Transverse colon (tissue), 4 donors: ENCODE measurements at places on chromosomes 16 and 17. TPM values are rescaled to one million over a fixed set of nuclear protein-coding genes. Genes with fewer than 3 reads are reported as not detected.

The UNK gene
- 27.3 TPM for total RNA-seq

DNA sequence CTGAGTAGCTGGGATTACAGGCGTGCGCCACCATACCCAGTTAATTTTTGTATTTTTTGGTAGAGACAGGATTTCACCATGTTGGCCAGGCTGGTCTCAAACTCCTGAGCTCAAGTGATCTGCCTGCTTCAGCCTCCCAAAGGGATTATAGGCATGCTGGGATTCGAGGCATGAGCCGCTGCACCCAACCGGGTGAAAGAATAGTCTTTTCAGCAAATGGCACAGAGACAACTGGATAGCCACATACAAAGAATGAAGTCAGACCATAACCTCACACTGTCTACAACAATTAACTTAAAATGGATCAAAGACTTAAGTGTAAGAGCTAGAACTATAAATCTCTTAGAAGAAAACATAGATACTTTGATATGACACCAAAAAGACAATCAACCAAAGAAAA is 67.6 kb downstream of the TBC1D16 start:
- H3K27me3 ChIP-seq: no peaks in the 10 kb centered on the region
- H3K4me1 ChIP-seq: no peaks in the 10 kb centered on the region
- H3K4me3 ChIP-seq: no peak overlapping the region
- no peaks in the 10 kb centered on the region for H3K36me3 ChIP-seq
- no peak for DNase-seq

DNA sequence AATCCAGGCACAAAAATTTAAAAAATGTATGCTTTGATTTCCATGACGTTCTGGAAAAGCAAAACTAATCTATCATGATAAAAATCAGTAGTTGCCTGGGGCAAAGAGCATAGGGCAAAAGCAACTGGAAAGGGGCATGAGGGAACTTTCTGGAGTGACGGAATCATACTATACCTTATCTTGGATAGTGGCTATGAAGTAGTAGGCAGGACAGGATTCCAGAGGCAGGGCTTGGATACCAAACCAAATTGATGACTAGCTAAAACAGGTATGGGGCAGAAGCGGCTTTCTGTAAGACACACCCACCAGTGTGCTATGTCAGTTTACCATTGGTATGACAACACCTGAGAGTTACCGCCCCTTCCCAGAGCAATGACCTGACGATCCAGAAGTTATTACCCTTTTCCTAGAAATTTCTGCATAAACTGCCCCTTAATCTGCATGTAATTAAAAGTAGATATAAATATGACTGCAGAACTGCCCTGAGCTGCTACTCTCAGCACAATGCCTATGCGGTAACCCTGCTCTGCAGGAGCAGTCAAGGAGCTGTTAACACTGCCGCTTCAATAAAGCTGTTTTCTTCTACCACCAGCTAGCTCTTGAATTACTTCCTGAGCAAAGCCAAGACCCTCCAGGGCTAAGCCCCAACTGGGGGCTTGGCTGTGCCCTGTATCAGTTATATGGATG is 56.7 kb downstream of the CFDP1 start:
- H3K27me3 ChIP-seq: no peaks in the 10 kb centered on the region
- no peak for DNase-seq
- H3K4me3 ChIP-seq: no peak overlapping the region
- no peaks in the 10 kb centered on the region for H3K36me3 ChIP-seq
- no peak overlapping the region for H3K27ac ChIP-seq
- H3K4me1 ChIP-seq: peaks cover 30% of the 10 kb centered on the region

The HOXB13 gene
- total RNA-seq: 1.2 TPM

- peak; percentile 34 for DNase-seq
- peaks cover 28% of the 10 kb centered on the region for H3K4me1 ChIP-seq
- H3K36me3 ChIP-seq: no peaks in the 10 kb centered on the region
- H3K27ac ChIP-seq: peak overlapping the region; percentile 75
Observed at GRCh38 chr17:4229627-4230541, 33.9 kb downstream of the ANKFY1 start.

DNA sequence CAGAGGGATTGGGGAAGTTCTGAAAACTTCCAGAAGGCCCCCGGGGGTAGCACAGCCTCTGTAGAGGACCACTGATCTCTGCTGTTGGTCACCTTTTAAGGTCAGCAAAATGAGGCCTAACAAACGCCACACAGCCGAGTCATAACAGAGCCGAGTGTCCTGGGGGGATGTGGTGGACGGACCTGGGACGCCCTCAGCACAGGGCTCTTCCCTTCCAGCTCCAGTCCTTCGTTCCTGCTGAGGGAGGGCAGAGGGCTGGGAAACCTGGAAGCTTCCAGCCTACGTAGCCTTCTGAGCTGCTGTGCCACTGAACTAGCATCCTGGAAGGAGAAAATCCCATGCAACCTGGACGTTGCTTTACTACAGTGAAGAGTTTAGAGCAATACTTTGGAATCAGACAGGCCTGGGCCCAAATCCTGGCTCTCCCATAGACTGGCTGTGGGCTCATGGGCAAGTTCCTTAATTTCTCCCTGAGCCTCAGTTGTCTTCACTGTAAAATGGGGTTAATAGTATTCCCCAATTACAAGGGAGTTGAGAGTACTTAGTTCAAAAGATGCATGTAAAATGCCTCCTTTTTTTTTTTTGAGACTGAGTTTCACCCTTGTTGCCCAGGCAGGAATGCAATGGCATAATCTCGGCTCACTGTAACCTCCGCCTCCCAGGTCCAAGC is 34.4 kb upstream of the ZCCHC14 start:
- H3K27me3 ChIP-seq: peaks cover 7% of the 10 kb centered on the region
- no peak for DNase-seq
- no peak overlapping the region for H3K27ac ChIP-seq

The ZNF597 gene
- 2.4 TPM for total RNA-seq

- H3K27me3 ChIP-seq: no peaks in the 10 kb centered on the region
- no peak for DNase-seq
- H3K27ac ChIP-seq: no peak overlapping the region
- H3K4me3 ChIP-seq: no peak overlapping the region
Observed at GRCh38 chr17:2436316-2436905, 35.6 kb upstream of the MNT start.

DNA sequence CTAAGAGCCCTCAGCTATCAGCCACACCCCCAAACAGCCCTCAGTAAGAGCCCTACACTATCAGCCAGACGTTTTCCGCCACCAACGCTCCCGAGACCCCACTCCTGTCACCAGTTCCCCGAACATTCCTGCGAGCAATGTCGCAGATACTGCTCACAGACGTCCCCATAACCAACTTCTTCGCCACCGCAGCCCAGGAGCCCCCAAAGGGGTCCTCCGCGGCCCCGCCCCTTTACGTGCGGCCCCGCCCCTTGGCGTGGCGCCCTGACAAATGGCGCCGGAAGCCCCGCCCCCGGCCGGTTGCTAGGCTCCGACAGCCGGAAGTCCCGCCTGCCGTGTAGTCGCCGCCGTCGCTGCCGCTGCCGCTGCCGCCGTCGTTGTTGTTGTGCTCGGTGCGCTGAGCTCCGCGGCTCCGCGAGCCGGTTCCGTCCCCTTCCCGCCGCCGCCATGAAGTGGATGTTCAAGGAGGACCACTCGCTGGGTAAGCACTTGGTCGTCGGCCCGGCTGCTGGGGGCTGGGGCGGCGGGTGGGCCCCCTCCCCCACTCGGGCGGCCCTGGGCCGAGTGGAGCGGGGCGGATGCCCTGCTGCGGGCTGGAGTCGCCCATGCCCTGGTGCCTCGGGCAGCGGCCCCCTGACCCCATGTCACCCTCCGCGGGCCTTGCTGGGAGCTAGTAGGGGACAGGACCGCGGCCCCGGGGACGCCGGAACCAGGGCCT is at the start of gene GABARAPL2:
GABARAPL2 (plus strand) TSS at position 340 of the 718 bp plus-strand sequence; CDS start at position 448, 108 bp downstream.
- H3K4me3 ChIP-seq: peak within 1 kb of the TSS; percentile 92
- peak within 1 kb of the TSS; percentile 83 for H3K27ac ChIP-seq
- no peaks in the 10 kb centered on the region for H3K36me3 ChIP-seq
- peaks cover 12% of the 10 kb centered on the region for H3K4me1 ChIP-seq
- H3K27me3 ChIP-seq: no peaks in the 10 kb centered on the region

GRCh38 chr17:5775098-5775497 is 190.8 kb upstream of the NLRP1 start:
- peaks cover 20% of the 10 kb centered on the region for H3K27me3 ChIP-seq
- H3K36me3 ChIP-seq: no peaks in the 10 kb centered on the region
- no peak for DNase-seq
- H3K4me3 ChIP-seq: no peak overlapping the region
- H3K27ac ChIP-seq: no peak overlapping the region

GRCh38 chr16:31489616-31490584 is 7.0 kb downstream of the SLC5A2 start:
- H3K27ac ChIP-seq: no peak overlapping the region
- no peaks in the 10 kb centered on the region for H3K36me3 ChIP-seq
- peaks cover 22% of the 10 kb centered on the region for H3K4me1 ChIP-seq
- no peak for DNase-seq

GRCh38 chr16:4208341-4208751 is 33.5 kb downstream of the SRL start:
- H3K4me1 ChIP-seq: no peaks in the 10 kb centered on the region
- H3K4me3 ChIP-seq: no peak overlapping the region
- H3K36me3 ChIP-seq: no peaks in the 10 kb centered on the region
- no peak for DNase-seq
- H3K27ac ChIP-seq: no peak overlapping the region

GRCh38 chr16:64136314-64136713 is 985.5 kb downstream of the CDH11 start:
- H3K4me3 ChIP-seq: no peak overlapping the region
- no peak for DNase-seq
- H3K4me1 ChIP-seq: no peaks in the 10 kb centered on the region
- no peak overlapping the region for H3K27ac ChIP-seq
- no peaks in the 10 kb centered on the region for H3K27me3 ChIP-seq
- H3K36me3 ChIP-seq: no peaks in the 10 kb centered on the region

DNA sequence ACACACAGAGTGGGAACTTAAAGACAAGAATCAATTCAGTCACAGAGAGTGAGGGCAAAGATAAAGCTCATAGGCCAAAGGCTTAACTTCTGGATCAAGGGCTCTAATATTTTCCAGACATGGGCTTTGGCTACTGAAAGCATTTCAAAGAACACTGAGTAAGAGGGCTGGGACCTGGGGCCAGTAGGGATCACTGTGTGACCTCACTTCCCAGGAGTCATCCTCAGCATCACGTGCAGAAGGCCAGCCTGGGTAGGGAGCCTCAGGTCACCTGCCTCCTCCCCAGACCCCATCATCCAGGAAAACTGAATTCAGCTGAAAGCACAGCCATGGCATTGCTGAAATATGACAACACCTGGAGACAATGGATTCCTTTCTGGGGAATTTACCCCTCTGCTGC is 163.5 kb downstream of the RAB11FIP4 start:
- DNase-seq: no peak
- H3K27me3 ChIP-seq: no peaks in the 10 kb centered on the region
- no peaks in the 10 kb centered on the region for H3K36me3 ChIP-seq
- H3K4me3 ChIP-seq: no peak overlapping the region
- no peak overlapping the region for H3K27ac ChIP-seq

- no peaks in the 10 kb centered on the region for H3K36me3 ChIP-seq
- peaks cover 4% of the 10 kb centered on the region for H3K4me1 ChIP-seq
- no peak overlapping the region for H3K27ac ChIP-seq
- no peak for DNase-seq
- H3K4me3 ChIP-seq: no peak overlapping the region
Observed at GRCh38 chr16:53626811-53627210, 76.8 kb downstream of the RPGRIP1L start.

The SOST gene
- total RNA-seq: not detected

DNA sequence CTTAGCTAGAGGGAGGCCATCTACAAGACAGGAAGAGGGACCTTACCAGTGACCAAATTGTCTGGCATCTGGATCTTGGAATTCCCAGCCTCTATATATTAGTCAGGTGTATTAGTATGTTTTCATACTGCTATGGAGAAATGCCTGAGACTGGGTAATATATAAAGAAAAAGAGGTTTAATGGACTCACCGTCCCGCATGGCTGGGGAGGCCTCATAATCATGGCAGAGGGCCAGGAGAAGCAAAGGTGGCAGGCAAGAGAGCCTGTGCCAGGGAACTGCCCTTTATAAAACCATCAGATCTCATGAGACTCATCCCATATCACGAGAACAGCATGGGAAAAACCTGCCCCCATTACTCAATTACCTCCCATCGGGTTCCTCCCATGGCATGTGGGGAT is 500.2 kb downstream of the SHISA9 start:
- DNase-seq: no peak
- no peak overlapping the region for H3K4me3 ChIP-seq
- no peaks in the 10 kb centered on the region for H3K4me1 ChIP-seq
- no peaks in the 10 kb centered on the region for H3K27me3 ChIP-seq
- no peaks in the 10 kb centered on the region for H3K36me3 ChIP-seq

The SNAI3 gene
- total RNA-seq: 0.75 TPM

DNA sequence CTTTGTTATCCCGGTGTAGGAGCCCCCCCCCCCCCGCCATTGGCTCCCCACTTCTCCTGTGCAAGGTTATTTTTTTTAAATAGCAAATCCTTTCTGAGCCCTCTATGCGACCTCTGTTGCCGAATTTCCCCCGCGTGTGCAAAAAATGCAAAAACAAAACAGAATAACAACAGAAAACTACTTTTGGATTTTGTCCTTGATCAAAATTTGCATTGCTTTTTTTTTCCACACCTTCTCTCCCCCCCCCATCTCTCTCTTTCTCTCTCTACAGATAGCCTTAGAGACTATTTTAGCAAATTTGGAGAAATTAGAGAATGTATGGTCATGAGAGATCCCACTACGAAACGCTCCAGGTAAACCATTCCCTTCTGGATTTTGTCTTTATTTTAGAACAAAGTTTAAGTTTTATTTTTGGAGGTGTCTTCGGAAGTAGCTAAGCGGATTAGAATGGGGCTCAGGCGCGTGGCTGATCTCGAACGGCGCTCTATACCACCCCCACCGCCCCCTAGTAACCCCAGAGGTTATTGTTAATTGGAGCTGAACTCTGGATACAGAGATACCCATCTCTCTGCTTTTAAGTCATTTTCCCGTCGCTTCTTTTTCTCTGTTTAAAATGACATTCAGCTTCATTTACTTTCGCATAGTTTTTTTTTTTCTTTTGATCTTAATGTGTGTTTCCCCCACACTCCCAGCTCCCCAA is 1.0 kb downstream of the MSI2 start:
- DNase-seq: peak; percentile 20
- H3K36me3 ChIP-seq: peaks cover 5% of the 10 kb centered on the region
- peak overlapping the region; percentile 83 for H3K27ac ChIP-seq
- H3K27me3 ChIP-seq: no peaks in the 10 kb centered on the region
- H3K4me3 ChIP-seq: peak overlapping the region; percentile 34

GRCh38 chr16:14018851-14019250 is 52.3 kb upstream of the MRTFB start:
- no peak overlapping the region for H3K27ac ChIP-seq
- no peak for DNase-seq
- no peaks in the 10 kb centered on the region for H3K27me3 ChIP-seq
- H3K36me3 ChIP-seq: no peaks in the 10 kb centered on the region

- peak overlapping the region; percentile 85 for H3K27ac ChIP-seq
- H3K36me3 ChIP-seq: no peaks in the 10 kb centered on the region
- no peak for DNase-seq
Observed at GRCh38 chr17:62965174-62965685, 805 bp upstream of the TANC2 start.

- no peaks in the 10 kb centered on the region for H3K36me3 ChIP-seq
- no peak for DNase-seq
- peaks cover 9% of the 10 kb centered on the region for H3K4me1 ChIP-seq
Observed at GRCh38 chr16:77213542-77214106, 14.4 kb downstream of the SYCE1L start.

The STH gene
- total RNA-seq: not detected

- H3K27me3 ChIP-seq: no peaks in the 10 kb centered on the region
- H3K27ac ChIP-seq: peak overlapping the region; percentile 87
- peaks cover 27% of the 10 kb centered on the region for H3K4me1 ChIP-seq
- peak overlapping the region; percentile 78 for H3K4me3 ChIP-seq
Observed at GRCh38 chr17:81551458-81552243, 502 bp downstream of the FAAP100 start.

The CDC42EP4 gene
- 72.9 TPM for total RNA-seq

GRCh38 chr16:68503334-68503733 is 35.8 kb upstream of the ZFP90 start:
- no peak overlapping the region for H3K4me3 ChIP-seq
- DNase-seq: no peak
- no peaks in the 10 kb centered on the region for H3K36me3 ChIP-seq
